A673 (cell line): ENCODE measurements at places on chromosomes 1 and 21. TPM values are rescaled to one million over a fixed set of nuclear protein-coding genes. Genes with fewer than 3 reads are reported as not detected.
A peak's percentile ranks its signal among the peaks of the same experiment; 100 is the strongest.

The BCAR3 gene
- 0.90 and 2.4 TPM in 2 replicates for total RNA-seq

The ARHGEF16 gene
- 8.9 and 11.2 TPM in 2 replicates for total RNA-seq

The TMEM53 gene
- 3.3 and 5.6 TPM in 2 replicates for total RNA-seq

The ACP6 gene
- 14.4 and 15.3 TPM in 2 replicates for total RNA-seq

The ZBTB21 gene
- 19.5 and 20.7 TPM in 2 replicates for total RNA-seq

The MRPS14 gene
- total RNA-seq = 39.6 and 40.1 TPM in 2 replicates

The GPBP1L1 gene
- total RNA-seq = 99.0 and 99.8 TPM in 2 replicates

The TSPAN2 gene
- 1.9 and 2.8 TPM in 2 replicates for total RNA-seq

The SRSF4 gene
- total RNA-seq = 104 and 116 TPM in 2 replicates

The UCK2 gene
- total RNA-seq = 78.7 and 84.2 TPM in 2 replicates

The NOC2L gene
- total RNA-seq = 197 and 214 TPM in 2 replicates

The E2F2 gene
- 45.0 and 46.1 TPM in 2 replicates for total RNA-seq

GRCh38 chr1:245585252-245585959 lies 430.6 kb downstream of the KIF26B start:
- DNase-seq = no peak

GRCh38 chr1:31562707-31563360 lies 13.5 kb upstream of the TINAGL1 start:
- DNase-seq = no peak

- DNase-seq = no peak
These were observed 19.8 kb upstream of the C1orf105 start for GRCh38 chr1:172400722-172401105.

- DNase-seq = no peak
These were observed 53.2 kb downstream of the LAMC2 start for GRCh38 chr1:183239220-183239742.

DNA sequence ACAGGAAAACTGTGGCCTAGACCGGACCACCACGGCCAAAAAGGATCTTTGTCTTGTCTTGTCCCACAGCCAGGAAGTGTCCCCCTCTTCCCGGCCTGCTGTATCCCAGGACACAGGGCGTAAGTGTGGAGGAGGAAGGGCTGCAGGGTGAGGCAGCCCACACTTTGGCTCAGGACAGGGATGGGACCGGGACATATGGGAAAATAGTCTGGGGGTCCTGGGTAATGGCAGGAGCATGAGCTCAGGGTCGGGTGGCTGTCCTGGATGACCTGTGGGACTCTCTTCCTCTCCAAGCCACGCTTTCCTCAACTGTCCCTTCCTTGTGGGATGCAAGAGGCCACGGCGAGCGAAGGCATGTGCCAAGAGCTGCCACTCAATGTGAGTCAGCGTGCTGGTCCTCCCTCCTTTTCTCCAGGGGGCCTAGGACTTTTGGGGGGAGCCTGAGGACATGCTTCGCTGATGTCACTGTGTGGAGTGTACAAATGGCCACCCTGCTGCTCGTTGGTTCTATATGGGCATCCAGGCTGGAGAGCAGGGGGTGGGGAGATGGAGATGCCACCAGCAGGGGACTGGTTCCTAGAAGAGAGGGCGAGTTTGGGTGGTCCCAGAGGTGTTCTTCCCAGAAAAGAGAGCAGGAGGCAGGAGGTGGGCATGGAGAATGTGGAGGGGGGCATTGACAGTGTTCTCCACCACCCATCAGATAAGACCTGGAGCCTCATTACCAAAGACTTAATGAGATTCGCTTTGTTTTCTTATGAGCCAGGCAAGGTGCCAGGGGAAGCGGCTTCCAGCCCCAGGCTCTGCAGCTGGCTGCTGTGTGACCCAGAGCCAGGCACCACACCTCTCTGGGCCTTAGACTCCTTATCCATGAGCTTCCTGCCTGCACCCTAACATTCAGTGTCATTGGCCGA lies 11.5 kb upstream of the PADI1 start:
- peak; percentile 50 for DNase-seq

DNA sequence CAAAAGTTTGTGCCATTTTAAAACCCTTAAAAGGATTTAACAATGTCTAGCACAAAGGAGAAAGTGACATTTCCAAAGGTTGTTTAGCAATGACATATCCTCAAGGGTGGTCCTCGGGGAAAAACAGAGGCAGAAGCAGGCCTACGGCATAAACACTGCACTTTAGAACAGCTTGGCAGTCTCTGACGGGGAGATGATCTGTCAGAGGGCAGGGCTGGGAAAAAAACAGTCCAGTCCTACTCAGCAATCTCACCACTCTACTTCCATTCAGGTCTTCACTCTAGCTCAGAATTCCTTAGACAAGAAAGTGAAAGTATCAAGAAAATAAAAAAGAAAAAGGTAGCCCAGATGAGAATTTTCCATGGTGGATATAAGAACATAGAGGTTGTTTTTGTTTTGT lies 4.1 kb downstream of the CRYZ start:
- no peak for DNase-seq

DNA sequence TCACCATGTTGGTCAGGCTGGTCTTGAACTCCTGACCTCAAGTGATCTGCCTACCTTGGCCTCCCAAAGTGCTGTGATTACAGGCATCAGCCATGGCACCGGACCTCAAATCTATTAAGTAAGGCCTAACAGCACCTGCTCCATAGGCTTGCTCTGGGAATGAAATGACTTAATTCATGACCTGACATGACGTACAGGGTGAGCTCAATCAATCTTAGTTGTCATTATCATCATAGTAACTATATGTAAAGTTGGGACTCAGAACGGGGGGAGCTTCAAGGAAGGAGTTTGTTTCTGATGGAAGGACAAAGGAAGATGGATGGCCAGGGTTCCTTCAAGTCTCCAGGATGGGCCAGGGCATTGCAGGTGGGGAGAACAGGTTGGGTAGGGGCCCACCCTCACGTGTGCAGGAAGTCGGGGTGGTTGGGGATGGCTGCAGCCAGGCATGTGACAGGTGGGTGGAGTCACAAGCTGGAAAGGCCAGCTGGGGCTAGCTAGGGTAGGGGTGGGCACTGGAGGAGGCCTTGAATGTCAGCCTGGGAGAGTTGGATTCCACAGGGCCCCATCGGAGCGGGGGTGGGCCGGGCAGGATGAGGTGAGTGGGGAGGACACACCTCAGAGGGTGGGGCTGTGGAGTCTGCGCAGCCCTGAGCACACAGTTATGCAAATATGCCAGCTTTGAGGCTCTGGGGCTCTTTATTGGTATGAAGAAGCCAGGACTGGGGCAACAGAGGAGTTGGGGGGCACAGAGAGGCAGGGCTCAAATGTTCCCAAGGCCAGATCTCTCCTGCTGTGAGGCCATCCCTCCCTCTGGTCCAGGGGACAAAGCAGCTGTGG lies 9.6 kb downstream of the TRIM62 start:
- no peak for DNase-seq

DNA sequence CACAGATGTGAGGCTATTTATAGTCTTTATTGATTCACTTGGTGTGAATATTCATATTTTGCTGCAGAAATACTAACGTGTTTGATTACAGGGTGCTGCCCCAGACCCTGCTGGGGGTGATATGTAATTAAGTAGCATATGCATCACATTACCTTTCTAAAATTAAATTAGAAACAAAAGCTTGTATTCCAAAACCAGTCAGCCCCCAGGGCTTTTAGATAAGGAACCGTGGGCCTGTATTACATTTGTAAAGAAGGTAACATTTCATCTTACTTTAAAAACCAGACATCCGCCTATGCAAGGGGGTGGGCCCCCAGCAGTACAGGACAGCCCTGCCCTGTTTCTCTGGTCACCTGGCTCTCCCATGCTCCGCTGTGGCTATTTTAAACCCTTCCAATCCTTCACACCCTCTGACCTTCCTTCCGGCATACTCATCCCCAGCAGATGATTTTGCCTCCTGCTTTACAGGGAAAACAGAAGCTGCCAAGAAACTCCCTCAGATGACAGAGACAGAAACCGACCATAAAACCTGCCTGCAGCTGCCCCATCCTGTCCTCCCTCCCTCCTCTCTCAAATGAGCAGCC lies 22.0 kb upstream of the KCNC4 start:
- no peak for DNase-seq

DNA sequence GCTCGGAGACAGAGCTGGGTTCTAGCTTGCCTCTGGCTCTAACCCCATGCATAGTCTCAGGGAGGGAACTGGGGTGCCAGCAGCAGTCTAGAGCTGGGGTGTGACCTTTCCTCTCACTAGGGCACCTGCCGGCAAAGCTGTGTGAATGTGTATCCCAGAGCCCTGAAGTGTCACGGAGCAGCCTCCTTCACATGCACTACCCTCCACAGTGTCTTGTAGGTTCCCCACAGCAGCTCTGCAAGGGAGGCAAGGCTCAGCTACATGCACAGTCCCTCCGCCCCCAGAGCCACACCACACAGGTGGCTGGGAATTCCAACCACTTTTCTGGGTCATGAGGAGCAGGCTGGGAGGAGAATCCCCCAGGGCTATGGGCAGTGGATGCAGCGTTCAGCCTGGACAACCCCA lies 7.7 kb upstream of the HPCA start:
- no peak for DNase-seq

GRCh38 chr1:8122477-8123407 lies 96.6 kb upstream of the ERRFI1 start:
- DNase-seq = no peak

DNA sequence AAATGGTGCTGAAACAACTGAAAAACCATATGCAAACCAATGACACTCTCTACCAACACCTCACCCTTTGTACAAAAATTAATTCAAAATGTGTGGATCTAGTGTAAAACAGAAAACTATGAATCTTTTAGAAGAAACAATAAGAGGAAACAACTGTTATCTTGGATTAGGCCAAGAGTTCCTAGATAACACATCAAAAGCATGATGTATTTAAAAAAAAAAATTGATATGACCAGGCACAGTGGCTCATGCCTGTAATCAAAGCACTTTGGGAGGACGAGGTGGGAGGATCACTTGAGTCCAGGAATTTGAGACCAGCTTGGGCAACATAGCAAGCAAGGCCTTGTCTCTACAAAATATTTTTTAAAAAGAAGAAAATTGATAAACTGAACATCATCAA lies 79.0 kb downstream of the EIF4G3 start:
- DNase-seq = no peak

DNA sequence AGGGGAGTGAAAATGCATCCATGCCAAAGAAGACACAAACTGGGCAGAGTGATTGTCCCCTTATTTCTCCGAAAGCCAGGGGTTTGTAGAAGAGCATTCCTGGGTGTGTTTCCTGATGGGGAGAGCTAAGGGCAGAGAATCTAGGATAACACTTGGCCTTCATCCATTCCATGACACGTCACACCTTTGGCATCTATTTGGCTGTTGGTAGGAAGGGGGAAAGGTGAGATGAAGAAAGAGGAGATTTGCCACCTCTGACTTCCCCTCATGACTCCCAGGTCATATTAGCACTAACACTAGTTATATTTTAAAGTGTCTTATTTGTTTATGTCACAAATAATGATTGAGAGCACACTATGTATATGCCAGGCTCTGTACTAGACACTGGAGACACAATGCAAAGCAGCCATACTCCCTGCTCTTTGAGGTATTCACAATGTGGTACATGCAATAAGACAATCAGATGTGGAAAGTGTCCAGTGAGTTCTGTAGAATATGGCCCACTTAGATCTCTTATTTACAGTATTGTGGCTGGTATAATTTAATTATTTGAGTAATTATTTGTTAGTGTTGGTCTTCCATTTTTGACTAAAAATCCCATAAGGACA lies 54.5 kb upstream of the GADD45A start:
- no peak for DNase-seq

- no peak for DNase-seq
These were observed 112.9 kb downstream of the APP start for GRCh38 chr21:26057477-26058170.

- DNase-seq = no peak
These were observed 36.1 kb downstream of the NIPAL3 start for GRCh38 chr1:24451746-24452145.

DNA sequence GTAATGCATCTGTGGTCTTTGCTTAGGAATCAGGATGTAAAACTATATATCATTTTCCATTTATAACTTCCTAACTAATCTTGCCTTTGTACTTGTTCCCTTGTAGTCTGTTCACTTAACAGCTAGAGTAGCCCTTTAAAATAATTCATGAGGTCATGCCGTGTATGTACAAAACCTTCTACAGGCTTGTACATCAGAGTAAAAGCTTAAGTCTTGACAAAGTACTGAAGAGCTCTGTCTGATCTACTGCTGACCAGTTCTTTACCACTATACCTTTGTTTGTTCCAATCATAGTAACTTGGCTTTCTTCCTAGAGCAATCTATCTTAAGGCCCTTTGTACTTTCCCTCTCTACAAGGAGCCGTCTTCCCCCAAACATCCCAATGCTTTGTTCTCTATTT lies 90.7 kb upstream of the KIAA1614 start:
- DNase-seq = no peak

- DNase-seq = no peak
These were observed 855 bp upstream of the IVNS1ABP start for GRCh38 chr1:185317886-185318310.

DNA sequence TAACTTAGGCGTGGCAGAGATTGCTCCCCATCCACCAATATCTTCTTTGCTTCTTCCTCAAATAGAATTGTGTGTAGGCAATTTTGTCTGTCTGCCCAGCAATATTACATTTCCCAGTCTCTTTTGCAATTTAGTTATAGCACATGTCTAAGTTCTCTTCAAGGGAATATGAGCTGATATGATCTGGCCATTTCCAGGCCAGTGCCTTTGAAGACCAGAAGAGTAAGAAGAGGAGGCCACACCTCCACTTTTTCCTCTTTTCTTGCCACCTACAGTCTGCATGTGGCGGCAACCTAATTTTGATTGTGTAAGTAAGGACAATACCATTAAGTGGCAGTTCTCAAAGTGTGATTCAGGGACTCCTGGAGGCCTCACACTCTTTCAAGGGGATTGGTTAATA lies 6.3 kb upstream of the RSBN1 start:
- DNase-seq = no peak

DNA sequence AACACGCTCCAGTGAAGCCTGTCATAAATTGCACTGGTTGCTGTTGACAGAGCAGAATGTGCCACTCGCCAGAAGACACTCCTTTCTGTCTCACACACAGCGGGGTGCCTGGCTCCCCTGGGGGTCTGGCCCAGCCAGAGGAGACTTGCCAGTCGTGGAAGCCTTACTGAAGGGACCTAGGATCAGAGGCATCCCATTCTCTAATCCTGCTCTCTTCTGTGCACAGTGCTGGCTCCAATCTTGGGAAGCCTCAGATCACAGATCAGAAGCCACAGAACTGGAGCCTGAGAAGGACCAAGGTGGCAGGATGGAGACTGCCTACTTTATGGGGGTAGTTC lies 1.4 kb downstream of the SLC9A1 start:
- peak; percentile 64 for DNase-seq

- no peak for DNase-seq
These were observed 36.5 kb downstream of the FOXJ3 start for GRCh38 chr1:42298520-42298919.
